D721Med (cell line): ENCODE measurements at places on chromosomes 16 and 17.

DNA sequence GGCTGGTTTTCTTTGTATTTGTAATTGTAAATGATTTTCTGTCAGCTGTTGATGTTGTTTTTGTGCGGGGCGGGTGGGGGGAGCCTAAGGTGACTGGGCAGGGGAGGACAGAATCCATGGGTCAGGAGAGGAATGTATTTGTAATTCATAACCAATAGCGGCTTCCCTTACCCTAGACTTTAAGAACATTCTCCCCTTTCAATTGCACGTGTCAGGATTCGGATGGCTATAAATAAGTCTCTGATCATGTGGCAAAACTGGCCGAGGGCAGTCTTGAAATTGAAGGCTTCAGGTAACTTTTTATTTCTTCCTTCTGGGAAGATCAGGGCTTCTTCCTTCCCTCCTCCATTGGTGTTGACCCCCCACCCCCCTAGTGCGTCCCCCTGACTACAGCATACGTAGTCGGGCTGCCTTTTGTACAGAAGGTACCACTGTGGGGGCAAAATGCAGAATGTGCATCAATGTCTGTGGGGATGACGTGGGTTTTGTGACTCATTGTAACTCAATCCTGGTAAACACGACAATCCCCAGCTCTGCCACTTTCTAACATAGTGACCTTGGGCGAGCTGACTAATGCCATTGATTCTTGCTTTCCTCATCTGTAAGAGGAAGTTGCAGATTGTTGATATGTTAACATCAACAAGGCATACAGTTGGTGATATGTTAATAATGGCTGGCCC is 16.2 kb downstream of the MARCHF10 start:
- no peak for DNase-seq

GRCh38 chr16:85129876-85130704 is 17.8 kb upstream of the CIBAR2 start:
- DNase-seq = no peak

DNA sequence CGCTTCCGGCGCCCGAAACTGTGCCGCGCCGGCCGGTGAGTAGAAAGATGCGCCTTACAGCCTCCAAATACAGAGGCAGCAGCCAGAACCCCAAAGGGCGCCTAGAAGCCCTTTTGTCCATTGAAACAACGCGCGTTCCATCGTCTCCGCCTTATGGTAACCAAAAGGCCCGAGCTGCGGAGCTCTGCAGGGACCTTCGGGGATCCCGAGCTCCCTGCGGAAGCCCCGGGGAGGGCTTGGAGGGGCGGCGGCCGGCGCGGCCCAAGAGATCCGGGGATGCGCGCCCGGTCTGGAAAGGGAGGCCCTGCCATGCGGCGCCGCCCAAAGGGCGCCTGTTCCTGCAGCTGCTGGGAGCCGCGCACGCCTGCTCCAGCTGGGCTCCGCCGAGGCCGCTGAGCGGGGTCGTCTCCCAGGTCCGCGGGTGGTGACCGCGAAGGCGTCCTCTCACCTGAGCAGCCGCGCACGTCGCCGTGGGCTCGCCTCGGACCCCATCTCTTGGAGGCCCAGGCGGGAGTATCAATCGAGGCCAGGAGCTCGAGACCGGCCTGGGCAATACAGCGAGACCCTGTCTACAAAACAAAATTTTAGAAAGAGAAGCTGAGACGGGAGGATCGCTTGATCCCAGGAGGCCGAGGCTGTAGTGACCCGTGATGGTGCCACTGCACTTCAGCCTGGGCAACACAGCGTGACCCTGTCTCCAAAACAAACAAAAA is 742 bp upstream of the FBXO31 start:
- no peak for DNase-seq

GRCh38 chr16:23786964-23787561 is 32.2 kb downstream of the CHP2 start:
- no peak for DNase-seq

DNA sequence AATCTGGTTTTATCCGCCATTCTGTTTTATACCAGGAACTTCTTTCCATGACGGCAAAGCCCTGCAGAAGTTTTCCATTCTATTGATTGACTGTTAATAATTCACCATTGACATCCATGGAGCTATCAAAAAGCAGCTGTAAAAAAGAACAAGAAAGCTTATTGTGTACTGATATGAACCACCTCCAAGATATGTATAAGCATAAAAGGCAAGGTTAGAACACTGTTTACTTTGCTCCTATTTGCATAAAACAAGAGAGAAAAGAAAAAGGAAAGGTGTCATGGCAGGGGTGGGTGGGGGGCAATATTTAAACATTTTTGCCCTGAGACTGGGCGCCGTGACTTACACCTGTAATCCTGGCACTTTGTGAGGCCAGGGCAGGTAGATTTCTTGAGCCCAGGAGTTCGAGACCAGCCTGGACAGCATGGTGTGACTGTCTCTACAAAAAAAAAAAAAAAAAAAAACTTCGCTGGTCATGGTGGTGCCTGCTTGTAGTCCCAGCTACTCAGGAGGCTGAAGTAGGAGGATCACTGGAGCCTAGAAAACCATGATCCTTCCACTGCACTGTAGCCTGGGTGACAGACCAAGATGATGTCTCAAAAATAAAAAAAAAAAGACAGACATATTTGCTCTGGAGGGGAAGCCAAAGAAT is 52.5 kb downstream of the TMEM114 start:
- DNase-seq = no peak

- no peak for DNase-seq
These were observed 48.0 kb upstream of the RBFOX3 start for GRCh38 chr17:79658811-79659207.

- DNase-seq = no peak
These were observed 1.7 kb downstream of the ANKS4B start for GRCh38 chr16:21235199-21235585.

GRCh38 chr16:22888791-22889190 is 74.8 kb downstream of the HS3ST2 start:
- DNase-seq = no peak
